ENCODE measurements at places on chromosomes 11 and 22.

DNA sequence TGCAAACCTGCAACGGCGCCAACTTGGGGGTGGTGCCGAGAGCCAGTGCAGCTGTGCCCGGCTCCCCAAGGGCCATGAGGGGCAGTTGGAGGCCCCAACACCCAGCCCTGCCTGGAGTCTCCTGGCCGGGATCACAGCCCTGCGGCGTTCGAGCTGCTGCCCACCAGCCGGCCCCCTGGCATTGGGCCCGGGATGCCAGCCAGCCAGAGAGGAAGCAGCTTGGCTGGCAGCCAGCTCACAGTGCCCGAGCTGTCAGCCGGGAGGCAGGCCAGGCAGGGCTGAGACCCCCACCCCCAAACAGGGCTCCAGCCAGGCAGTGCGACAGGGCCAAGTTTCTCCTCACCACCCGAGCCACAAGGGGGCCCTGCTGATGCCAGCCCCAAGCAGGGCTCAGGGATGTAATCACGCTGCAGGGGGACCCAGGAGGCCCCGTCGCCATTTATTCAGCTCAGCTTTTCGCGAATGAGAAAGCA lies 26.0 kb upstream of the TCF20 start:
- DNase-seq = no peak

- no peak for DNase-seq
Observed at GRCh38 chr11:2534134-2534956, 89.5 kb downstream of the KCNQ1 start.

GRCh38 chr11:95143106-95143681 lies 53.5 kb downstream of the ENDOD1 start:
- DNase-seq = no peak

DNA sequence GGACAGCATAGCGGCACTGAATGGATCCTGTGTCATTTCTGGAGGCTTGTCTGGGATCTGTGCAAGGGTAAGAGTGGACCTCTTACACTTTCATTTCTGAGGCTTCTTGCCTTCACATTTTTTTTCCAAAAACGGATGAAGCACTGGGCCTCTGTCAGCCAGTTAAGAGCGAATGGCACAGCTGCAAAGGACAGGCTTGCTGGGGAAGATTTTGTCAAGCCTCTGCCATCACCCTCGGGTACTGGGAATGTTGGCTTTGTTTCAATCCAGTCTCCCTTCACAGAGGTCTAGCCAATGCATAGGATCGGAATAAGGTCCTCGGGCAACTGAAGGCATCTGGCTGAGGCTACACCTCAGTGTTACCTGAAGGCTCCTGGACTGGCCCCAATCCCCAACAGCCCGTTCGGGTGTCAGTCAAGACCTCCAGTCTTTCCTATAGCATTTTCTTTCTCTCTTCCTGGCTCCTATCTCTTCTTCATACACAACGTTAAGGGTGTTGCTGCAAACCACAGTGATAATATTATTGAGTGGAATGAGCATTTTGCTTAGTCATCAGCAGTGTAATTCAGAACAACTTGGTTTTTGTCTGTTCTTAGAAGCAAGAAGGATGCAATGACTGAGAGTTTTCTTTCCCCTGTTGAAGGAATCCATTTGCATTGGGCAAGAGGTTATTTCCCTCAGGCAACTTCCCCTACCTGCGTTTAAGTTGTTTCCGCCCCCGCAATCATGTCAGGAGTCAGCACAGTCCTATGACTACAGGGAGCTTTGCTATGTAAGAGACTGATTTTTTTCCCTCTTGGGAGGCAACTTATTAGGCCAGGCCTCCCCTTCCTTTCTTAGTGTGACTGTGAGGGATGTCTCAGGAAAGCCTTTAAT lies 22.8 kb downstream of the NPAT start:
- no peak for DNase-seq

- DNase-seq = no peak
Observed at GRCh38 chr11:6556139-6556949, 47.1 kb downstream of the RRP8 start.

DNA sequence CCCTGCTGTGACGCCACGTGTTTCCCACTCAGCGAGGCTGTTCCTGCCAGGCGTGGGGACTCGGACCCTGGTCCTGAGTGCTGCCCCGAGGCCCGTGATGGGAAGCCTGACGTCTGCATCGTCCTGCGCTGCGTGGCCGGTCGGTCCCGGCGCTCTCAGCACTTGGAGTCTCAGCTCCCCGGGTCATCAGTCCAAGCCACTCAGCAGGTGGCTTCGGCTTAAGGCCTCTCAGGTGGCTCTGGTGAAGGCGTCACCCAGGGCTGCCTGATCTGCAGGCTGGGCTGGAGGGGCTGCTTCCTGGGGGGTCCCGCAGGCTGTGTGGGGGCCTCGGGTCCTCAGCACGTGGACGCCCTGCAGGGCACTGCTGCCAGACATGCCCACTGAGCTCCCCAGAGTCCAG lies 35.3 kb downstream of the BRSK2 start:
- DNase-seq = no peak

GRCh38 chr22:46462726-46463371 lies 74.6 kb downstream of the CELSR1 start:
- peak; percentile 44 for DNase-seq

GRCh38 chr22:30876915-30877553 lies 91.5 kb downstream of the MORC2 start:
- no peak for DNase-seq

- no peak for DNase-seq
Observed at GRCh38 chr11:70587075-70587389, 188.7 kb downstream of the CTTN start.

- no peak for DNase-seq
Observed at GRCh38 chr11:84430661-84431060, 1144.5 kb upstream of the CCDC90B start.

DNA sequence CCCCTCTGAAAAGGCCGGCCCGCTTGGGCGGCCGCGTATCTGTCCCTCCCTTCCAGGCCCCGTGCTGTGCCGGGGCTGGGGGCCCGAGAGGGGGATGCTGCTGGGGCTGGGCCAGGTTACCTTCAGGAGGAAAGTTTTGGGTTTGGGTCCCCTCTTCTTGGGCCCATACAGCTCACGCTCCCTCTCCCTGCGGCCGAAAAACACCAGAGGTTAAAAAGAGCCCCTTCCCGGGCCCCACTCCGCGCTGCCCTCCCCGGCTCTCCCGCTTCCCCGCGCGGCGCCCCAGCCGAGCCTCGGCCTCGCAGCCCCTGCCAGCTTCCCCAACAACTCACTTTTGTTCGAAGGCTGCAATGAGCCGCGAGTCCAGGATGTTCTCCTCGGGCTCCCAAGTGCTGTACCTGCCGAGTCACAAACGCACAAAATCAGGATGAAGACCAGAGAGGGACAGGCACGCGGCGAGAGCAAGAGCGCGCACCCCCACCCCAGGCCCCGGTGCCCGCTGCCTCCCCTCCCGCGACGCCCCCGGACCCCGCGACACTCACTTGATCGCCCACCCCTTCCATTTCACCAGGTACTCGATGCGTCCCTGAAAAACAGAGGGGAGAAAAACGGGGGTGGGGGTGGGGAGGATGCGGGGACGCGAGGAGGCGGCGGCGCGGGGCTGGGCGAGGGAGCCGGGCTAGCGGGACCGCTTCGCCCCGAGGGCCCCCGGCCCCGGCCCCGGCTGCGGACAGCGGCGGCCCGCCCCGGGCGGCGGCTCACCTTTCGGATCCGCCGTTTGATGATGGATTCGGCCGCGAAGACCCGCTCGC lies 450 bp downstream of the CBX6 start:
- DNase-seq = peak; percentile 44

DNA sequence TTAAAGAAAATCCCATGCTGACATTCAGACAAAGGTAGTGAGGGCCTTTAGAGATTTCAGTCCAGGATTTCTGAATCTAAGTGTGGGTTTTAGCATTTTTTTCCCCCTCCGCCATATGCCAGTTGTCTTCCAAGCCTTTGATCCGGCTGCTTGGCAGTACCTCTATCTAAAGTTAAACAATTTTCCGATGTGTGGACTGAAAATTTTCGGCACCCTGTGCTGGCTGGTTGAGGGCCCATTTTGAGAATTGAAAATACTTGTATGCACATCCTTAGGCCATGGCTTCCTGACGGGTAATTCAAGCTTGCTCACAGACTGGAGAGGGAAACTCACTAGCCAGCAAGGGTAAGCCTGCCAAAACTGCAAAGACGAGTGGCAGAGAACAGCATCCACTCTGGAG lies 131.9 kb upstream of the NARS2 start:
- no peak for DNase-seq

- no peak for DNase-seq
Observed at GRCh38 chr11:125950178-125950490, 4.3 kb downstream of the VSIG10L2 start.

- DNase-seq = no peak
Observed at GRCh38 chr11:41851743-41852142, 392.3 kb upstream of the LRRC4C start.

DNA sequence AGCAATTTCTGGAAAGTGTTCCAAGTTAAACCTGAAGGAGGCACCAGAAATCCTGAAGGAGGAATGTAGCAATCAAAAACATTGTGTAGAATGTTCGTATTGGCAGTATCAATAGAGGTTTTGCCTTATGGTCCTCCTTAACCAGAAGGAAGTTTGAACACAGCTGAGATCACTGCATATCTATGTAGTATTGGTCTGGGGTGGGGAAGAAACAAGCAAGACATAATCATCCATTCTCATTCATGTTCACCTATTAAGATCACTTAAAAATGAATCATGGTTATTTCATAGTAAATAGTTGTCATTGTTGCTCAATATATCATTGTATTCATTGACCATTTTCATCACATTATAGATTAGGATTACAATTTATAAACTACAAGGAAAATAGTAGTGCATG lies 160.5 kb downstream of the DDX10 start:
- DNase-seq = no peak

Measured in RKO (cell line).